ENCODE measurements at places on chromosomes 13 and 19.

- no peak for DNase-seq
Measured at GRCh38 chr13:29039212-29039611, 219.1 kb downstream of the MTUS2 start.

DNA sequence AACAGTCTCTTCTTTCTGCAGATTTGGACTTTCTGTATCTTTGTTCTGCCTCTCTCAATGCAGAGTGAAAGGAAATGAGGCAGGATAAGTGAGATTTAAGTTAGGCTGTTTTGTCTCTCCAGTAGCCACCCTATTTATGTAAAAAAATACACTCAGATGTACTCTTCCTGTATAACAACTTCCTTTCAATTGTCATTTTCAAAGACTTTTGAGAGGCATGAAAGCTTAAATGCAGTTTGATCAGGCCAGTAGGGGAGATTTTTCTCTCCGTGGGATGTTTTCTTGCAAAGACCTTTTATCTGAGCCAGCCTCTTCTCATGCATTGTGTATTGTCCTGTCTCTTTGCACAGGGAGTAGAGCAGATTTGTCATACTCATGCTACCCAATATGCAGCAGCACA lies 166.8 kb downstream of the SLITRK5 start:
- DNase-seq = no peak

GRCh38 chr13:88602786-88603777 lies 931.9 kb downstream of the SLITRK5 start:
- DNase-seq = no peak

GRCh38 chr13:54989418-54989817 lies 1960.8 kb downstream of the OLFM4 start:
- DNase-seq = no peak

DNA sequence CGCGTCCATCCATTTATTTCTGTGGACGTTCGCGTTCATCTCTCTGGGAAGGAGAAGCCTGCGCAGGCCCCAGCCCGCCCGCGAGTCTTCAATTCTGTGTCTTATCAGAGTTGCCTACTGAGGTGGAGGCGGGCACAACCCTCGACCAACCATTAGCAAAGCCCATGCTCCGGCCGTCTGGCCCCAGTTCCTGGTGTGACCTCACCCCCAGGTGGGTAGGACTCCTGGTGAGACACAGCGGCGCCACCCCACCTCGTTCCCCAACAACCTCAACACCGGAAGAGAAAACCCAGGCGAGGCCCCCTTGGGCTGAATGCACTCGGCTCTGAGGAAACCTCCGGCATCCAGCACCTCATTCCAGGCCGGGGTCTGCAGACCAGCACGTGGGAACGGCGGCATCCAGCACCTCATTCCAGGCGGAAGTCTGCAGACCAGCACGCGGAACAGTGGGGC lies 14.7 kb downstream of the ZNF787 start:
- DNase-seq = no peak

- no peak for DNase-seq
Measured at GRCh38 chr19:18587962-18588610, 512 bp upstream of the REX1BD start.

GRCh38 chr19:43652546-43652874 lies 12.9 kb upstream of the CADM4 start:
- DNase-seq = no peak

DNA sequence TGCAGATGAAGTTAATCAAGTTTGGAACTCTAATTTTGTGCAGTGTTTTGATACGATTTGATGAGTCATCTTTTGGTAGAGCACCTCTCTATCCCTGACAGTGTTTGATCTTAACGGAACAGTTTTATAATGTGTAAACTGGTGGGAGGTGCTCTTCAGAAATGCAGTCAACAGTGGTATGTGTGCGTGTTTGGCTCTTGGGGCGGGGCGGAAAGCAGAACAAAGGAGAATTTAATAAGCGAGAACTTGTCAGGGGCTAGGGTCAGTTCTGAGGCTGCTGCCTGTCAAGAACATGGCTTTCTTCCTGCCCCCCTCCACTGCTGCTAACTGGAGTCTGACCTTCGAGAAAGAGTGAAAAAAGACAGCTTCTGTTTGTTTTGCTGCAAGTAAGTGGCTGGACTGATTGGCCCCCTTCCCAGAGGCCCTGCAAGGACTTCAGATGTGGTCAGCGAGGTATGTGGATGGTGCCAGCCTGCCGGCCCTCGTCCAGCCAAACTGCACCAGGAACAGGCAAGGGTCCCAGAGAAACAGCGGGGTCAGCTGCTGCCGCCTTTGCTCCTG lies 40.8 kb downstream of the BBC3 start:
- DNase-seq = no peak

Data from NCI-H774 (cell line).